Smooth muscle cell of the brain vasculature (primary cell): ENCODE measurements at places on chromosomes 4 and X.

- DNase-seq, result no peak
Measured at GRCh38 chr4:136803433-136803832, 728.9 kb downstream of the PCDH18 start.

DNA sequence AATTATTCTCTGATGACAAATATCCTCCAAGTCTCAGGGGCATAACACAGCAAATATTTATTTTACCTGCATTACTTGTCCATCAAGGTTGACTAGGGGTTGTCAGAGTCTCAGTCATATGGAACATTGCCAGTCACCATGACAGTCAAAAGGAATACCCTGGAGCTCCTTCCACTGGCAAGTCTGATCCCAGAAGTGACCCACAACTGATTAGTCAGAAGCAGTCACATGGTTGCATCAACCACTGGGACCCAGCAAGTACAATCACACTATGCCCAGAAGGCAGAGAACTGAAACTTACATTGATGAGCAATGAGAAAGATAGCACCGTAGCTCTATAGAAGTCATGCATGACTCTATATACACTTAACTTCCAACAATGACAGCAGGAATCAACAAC is 41.9 kb upstream of the SOD3 start:
- DNase-seq, result no peak

DNA sequence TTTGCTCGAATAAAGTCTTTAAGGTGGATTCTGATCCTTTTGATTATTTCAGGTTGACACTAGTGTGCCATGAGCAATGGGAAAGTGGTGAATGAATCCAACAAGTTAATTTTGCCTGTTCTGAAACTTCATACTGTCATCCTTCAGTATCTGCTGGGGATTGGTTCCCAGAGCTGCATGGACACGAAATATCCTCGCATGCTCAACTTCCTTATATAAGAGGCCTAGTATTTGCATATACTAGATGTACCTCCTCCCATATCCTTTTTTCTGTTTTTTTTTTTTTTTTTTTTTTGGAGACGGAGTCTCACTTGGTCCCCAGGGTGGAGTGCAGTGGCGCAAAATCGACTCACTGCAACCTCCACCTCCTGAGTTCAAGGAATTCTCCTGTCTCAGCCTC is 23.0 kb upstream of the PDS5A start:
- no peak for DNase-seq

- no peak for DNase-seq
Measured at GRCh38 chr4:17098996-17099395, 200.6 kb upstream of the LDB2 start.

DNA sequence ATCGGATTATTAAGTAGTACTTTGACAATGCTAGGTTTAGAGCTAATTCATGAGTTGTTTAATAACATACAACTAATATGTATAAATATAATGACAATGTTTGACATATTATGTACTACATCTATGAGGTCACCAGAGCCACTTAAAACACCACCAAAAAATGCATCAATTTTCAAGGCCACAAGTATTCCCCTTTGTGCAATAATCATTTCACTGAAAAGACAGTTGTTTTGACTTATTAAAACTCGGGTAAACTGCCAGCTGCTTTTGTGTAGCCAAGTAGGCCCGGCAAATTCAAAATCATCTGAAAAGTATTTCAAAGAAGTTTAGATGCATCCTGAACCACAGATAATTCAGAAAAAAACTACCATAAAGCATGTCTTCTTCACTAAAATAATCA is 48.7 kb downstream of the CLOCK start:
- DNase-seq, result no peak

DNA sequence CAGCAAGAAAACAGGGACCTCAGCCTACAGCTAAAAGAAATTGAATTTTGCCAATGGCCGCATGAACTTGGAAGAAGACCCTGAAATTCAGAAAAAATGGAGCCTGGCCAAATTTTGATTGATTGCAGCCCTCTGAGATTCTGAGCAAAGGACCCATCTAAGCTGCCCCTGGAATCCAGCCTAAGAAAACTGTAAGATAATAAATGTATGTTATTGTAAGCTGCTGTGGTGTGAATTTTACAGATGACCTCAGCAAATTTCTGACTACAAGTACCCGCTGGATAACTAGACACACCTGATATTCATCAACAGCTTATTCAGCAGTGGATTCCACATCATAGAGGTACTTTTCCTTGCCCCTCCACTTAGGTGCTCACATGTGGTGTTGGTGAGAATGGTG is 119.5 kb upstream of the EPHA5 start:
- DNase-seq, result no peak

GRCh38 chr4:2537011-2537830 is 774 bp downstream of the FAM193A start:
- no peak for DNase-seq

GRCh38 chrX:120334603-120335002 is 23.3 kb upstream of the TMEM255A start:
- DNase-seq, result no peak

GRCh38 chrX:16140983-16141382 is 17.6 kb downstream of the GRPR start:
- DNase-seq, result no peak

GRCh38 chr4:966266-967112 is 6.9 kb downstream of the DGKQ start:
- DNase-seq, result no peak

GRCh38 chr4:141294306-141294705 is 73.6 kb downstream of the ZNF330 start:
- no peak for DNase-seq

DNA sequence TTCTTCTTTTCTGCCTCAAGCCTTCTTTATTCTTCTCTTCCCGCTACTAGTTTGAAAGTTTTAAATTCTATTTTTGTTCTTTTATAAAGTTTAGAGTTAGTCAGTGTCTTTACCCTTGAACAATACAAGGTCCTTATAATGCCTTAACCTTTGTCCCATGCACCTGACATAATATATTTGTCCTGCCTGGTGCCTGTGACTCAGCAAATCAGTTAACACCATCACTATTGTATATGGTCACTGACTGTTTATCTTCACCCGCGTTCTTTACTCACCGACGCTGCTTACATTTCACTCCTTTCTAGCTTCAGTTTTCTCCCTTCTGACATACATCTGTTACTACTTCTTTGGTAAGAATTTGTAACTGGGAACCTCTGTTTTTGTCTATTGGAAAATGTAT is 5.7 kb downstream of the SMIM20 start:
- no peak for DNase-seq

DNA sequence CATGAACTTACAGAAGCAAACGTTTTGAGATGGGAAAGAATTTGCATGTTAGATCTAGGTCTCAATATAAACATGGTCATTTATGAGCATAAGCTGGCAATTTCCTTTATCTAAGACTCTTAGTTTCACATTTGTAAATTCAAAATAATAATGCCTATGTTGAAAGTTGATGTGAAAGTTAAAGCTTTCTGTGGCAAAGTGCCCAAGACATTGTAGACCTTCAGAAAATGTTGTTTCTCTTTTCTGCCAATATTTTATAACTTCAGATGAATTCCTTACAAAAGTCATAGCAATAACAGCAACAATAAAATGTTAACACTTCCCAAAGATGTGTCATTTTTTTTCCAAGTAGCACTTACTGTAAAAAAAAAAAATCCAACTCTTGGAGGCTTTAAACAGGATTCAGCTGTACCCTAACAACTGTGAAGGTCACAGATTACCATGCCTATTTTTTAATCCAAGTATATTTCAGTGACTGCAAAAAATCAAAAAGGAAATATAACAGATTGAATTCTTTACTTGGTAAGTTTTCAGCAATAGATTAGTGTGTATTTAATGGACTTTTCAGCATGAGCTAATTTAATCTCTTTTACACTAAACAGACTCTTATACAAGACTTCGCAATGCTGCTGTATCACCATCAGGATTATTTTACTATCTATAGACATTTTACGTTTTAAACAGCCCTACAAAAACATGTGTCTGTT is 206.5 kb upstream of the PDE5A start:
- DNase-seq, result no peak

DNA sequence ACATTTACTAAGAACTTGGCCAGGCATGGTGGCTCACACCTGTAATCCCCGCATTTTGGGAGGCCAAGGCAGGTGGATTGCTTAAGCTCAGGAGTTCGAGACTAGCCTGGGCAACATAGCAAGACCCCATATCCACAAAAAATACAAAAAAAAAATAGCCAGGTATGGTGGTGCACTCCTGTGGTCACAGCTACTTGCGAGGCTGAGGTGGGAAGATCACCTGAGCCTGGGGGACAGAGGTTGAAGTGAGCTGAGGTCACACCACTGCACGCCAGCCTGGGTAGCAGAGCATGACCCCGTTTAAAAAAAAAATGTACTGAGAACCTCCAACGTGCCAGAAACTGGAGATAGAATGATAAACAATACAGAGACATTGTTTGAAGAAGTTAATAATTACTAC is 8.0 kb downstream of the OPRPN start:
- DNase-seq, result no peak

GRCh38 chr4:71498625-71499024 is 159.8 kb downstream of the SLC4A4 start:
- DNase-seq, result no peak

DNA sequence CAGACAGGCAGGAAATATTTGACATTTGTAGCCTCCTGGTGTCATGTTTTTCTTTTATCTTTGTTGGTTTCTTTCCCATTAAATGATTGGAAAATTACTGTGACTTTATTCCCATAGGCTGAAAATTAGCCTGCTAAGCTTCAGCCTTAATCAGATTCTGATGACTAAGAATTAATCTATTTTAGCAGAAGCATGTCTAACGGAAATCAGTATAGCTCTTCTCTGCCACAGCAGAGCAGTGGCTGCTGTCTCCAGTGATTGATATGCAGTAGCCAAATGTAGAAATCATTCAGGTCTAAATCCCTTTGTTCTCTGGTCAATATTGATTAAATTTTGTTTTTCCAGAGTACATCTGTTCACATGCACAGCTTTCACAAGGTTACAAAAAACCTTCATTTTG is 199.3 kb downstream of the GC start:
- no peak for DNase-seq

- no peak for DNase-seq
Measured at GRCh38 chr4:147813973-147814372, 82.1 kb downstream of the ARHGAP10 start.

- no peak for DNase-seq
Measured at GRCh38 chr4:87745064-87745807, 54.1 kb upstream of the IBSP start.

GRCh38 chr4:182924497-182924896 is 7.3 kb upstream of the DCTD start:
- DNase-seq, result no peak

- DNase-seq, result no peak
Measured at GRCh38 chrX:118974088-118974907, at the start of gene LONRF3. LONRF3 (plus strand) TSS chrX:118974618; CDS start chrX:118974781, 163 bp downstream.

- DNase-seq, result no peak
Measured at GRCh38 chr4:105451346-105451745, 22.5 kb downstream of the PPA2 start.

GRCh38 chr4:154953691-154954090 is 172.6 kb downstream of the RBM46 start:
- DNase-seq, result no peak

- no peak for DNase-seq
Measured at GRCh38 chrX:155535866-155536265, 76.9 kb downstream of the TMLHE start.

DNA sequence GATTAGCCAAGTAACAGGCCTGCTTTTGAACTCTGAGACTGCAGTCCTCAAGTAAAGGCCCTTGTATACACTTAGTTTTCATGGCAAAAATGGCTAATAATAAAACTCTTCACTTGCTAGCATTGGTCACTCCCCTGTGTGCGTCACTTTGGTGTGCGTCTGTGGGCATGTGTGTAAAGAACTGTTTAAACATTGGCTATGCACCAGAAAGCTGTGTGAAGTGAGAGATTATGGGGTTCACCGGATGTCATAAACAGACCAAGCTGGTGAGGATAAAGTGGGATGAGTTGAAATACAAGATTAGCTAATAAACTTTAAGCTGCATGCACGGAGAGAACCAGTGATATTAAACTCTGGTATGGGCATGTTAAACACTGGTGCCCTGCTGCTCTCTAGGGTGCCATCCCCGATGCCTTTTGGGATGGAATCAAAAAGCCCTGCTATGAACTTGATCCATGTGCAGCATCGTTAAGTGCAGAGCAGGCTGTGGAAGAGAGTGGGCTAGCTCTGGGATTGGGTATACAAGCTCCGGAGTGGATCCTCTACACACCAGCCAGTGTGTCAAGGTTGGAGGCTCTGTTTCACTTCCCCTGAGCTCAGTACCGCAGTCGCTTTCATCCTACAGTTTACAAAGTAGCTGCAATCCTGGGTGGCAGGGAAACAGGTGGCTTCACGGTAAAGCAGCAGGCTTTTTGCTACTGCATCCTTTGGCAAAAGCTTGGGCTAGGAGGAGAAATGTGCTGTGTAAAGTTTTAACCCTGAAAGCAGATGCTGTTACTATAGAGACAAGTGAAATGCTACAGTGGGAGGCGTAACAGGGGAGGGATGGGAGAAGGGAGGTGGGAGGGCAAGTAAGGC is 108.3 kb upstream of the SLC4A4 start:
- DNase-seq, result no peak

DNA sequence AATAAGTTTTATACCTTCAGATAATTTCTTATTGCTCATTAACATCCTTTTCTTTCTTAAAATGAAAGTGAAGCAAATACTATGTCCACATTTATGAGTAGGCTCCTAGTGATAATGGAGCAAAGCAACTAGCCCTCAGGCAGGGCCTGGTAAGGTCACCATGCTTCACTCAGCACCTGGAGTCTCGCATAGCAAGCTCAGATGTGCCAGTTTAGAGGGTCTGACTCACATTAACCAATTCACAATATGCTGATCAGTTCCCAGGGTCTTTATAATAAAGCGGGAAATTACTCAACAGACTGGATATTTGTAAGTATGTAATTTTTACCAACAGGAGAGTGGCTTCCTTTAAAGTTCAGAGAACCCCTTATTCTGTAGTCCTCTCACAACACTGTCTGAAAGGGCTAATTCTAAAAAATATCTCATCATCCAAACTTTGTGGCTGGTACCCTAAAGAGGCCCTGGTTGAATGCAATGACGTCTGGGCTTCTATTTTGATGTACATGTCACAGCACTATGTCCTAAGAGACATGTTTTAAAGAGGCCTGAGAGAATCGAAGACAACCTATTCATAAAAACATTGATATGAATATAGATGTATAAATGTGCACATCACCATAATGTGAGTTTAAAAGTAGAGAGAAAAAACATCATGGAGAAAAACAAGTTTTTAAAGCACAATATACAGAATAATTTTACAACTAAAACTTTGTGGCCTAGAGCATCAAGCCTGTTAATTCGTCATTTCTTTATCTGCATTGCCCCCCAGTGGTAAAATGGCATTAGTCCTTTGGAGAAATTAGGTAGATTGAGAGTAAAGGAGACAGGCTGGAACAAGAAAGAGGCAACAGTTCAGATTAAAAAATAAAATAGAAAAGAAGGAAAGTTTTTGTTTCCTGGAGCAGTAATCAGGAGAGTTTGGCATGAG is 44.3 kb downstream of the IL21 start:
- DNase-seq, result no peak
